ENCODE measurements at places on chromosomes 12 and 14.

DNA sequence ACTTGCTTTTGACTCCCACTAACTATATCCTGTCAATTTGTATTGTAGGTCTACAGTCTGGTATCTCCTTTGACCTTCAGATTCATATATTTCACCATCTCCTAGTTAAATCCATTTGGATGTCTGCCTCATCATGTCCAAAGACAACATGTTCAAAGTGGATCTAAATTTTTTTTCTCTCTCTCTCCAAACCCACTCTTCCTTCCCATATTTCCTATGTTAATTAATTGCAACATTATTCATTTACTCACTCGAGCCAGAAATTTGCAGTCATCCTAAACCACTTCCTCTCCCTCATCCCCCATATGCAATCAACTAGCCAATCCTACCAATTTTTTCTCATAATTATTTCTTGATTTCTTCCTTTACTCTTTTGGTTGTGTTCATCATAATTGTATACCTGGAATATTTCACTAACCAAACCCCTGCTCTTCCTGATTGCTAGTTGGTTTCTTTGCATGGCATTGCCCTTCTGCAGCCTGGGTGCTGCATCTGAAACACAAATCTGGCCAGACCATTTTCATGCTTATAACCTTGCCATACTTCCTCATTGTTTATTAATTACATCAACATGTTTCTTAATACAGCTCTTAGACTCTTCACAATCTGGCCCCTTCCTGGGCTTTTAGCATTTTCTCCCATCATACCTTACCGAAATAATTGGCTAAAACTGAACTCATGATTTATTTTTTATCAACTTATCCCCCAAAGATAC, 442.2 kb downstream of the ADAMTS20 start:
- no peak for DNase-seq

DNA sequence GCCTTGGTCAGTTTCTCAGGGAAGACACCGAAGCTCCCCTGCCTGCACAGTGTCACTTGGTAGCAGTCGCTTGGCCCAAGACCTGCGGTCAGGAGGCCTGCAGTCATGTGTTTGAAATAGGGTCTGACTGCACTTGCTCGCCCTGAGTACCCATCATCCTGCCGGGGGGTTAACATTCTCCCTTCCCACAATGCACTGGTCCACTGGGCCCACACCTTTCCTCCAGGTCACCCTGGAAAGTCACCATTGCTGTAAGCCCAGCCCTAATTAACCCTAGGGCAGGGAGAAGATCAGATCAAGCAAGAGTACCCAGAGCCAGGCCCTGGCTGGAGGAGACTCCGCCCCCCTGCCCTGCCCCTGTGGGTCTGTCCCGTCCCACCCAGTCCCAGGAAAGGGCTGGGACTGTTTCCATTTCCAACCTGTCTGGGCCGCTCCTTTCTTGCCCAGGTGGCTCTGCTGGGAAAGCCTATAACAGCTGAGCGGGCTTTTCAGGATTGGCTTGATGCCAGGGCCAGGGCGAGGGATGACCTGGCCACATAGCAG, 87.1 kb downstream of the ZFP36L1 start:
- DNase-seq: no peak

DNA sequence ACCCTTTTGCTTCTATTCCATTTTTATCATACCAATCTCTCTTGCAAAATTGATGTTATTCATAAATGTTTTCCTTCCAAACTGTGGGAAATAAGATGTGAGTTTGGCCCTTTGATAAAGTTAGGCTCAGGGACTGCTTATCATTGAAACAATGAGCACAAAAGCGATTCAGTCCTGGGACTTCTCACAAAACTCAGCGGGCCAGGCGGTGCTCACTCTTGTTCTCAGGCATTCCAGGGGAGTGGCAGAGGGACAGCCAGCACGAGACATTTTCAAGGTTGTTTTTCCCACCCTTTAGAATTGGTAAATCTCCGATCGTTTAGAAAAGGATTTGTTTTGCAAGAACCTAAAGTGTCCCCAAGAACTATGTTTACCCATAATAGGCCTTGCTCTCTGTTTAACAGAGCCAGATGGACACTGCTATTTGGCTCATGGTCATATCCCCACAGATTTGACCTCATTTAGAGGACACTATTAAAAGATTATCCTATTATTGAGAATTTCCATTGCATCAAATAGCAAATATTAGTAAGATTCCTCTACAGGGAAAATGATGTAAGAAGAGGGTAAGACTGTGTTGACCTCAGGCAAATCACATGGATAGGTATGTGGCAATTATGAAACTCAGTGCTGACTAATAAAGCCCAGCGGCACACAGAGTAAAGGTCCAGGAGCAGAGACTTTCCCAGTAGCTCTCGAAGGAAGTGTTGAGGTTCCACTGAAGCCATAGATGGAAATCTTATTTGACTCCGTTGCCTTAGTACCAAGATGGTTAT, 102.7 kb upstream of the USP44 start:
- no peak for DNase-seq

DNA sequence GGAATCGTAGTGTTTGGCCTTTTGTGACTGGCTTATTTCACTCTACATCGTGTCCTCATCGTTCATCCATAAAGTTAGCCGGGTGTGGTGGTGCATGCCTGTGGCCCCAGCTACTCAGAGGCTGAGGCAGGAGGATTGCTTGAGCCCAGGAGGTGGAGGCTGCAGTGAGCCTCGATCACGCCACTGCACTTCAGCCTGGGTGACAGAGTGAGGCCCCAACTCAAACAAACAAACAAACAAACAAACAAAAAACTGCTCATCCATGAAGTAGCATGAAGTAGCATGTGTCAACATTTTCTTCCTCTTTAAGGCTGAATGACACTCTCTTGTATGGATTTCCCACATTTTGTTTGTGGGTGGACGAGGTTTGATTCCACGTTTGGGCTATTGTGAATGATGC, 44.0 kb upstream of the MEG3 start:
- no peak for DNase-seq

- no peak for DNase-seq
These were observed 136.2 kb upstream of the RTL1 start for GRCh38 chr14:101039755-101040138.

DNA sequence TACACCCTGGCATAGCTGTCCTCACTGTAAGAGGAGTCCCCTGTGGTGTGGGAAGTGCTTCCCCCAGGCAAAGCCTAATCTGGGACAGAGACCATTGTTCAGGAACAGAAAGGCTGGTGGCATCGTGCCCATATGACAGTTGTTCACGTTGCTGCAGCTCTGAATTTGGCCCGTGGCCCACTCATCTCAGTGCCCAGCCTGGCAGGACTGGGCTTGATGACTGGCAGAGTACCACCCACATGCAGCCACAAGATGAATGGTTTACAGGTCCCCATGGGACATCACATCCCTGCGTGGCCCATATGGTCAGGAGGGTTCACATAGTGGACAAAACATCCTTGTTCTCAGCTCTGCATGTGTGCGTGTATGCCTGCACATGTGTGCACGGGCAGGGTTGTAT, 17.5 kb downstream of the IQSEC3 start:
- no peak for DNase-seq

GRCh38 chr12:68406134-68406576, 74.0 kb upstream of the MDM1 start:
- no peak for DNase-seq

DNA sequence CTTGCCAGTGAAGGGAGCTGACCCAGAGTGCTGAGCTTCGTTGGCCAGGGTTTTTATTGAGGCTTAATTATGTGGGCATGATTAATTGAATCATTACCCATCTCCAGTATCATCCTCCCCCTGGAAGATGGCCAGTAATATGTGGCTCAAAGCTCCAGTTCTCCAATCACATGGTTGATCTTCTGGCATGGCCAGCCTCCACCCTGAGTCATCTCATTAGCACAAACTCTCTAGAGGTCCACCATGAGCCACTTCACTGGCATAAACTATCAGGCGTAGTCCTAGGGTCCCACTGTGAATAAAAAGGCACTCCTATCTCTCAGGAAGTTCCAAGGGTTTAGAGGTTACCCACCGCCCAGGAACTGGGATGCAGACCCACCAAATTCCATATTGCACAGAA, 135.0 kb downstream of the ANO6 start:
- DNase-seq: no peak

GRCh38 chr14:24249230-24250021, 7.0 kb upstream of the TINF2 start:
- DNase-seq: no peak

GRCh38 chr14:104403421-104404220, 175.9 kb upstream of the C14orf180 start:
- no peak for DNase-seq

DNA sequence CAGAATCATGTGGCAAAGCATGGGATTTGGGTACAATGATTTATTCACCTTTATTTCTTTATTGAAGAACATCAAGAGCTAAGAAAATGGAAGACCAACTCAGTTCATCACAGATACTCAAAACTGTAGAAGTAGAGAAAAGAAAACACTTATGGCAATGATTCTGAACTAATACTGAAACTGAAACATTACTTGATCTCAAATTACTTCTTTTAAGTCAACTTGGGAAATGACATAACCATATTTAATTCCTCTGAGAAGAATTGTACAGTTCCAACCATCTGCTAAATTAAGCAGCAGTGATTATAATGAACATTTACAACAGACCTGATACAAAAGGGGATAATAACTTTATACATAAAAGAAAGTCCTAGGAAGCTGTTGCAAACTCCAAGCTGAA, 466.5 kb downstream of the TMTC2 start:
- DNase-seq: no peak

- DNase-seq: no peak
These were observed 156.2 kb downstream of the ETV6 start for GRCh38 chr12:11805680-11806079.

GRCh38 chr14:91228112-91229004, 16.1 kb downstream of the GPR68 start:
- peak; percentile 68 for DNase-seq

DNA sequence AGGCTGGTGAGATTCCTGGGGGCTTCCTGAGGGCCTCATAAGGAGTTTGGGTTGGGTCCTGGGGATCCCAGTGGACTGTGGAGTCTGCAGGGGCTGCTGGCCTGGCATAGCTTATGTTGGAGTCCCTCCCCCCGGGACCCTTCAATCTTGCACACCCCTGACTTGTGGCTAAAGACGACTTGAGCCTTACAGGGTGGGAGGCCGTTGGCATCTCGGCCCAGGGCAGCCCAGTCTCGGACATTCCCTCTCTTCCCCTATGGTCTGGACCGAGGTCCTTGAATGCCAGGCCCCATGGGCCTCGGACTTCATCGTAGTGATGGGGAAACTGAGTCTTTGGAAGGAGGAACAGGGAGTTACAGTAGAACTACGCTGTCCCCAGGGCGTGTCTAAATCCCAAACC, 12.5 kb downstream of the RTL1 start:
- no peak for DNase-seq

- DNase-seq: peak; percentile 19
These were observed 154.4 kb downstream of the KCNK10 start for GRCh38 chr14:88168498-88169165.

DNA sequence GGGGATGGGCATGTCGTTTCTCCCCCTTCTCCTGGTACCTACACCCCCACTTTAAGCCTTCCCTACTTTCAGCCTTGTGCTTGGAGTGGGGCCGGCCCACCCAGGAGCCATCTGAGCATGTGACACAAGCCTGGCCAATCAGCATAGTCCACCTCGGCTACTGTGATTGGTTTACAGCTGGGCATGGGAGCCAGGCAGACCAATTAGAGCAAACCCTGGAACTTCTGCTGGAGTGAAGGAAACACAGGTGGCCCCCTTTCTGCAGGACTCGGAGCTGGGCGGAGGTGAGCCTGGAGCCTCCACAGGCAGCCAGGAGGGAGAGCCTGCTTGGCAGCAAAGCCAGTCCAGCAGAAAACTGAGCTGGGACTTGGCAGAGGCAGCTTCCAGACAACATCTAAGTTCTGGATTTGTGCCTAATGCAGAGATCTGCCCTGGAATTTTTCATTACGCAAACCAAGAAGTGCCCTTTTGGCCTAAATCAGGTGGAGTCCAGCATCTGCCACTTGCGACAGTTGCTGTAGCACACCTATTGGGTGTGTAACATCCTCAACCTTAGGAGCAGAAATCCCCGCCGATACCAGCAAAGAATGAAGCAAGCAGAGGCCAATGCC, 59.5 kb downstream of the SCARB1 start:
- no peak for DNase-seq

DNA sequence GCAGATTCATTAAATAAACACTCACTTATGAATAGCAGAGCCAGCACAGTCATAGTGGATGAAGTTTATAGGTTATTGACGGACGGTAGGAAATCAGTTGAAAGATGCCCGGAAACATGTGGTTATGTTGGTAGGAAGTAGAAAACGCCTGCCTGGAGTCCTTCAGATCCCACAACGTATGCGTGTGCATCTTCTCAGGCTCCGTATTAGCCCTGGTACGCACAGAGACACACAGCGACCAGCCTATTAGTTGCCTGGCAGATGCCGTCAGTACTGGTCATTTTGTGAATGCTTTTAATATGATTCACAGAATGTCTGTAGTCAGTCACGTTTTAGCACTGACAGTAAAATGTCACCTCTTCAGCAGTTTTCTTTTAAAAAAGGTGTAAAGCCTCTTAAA, 196.4 kb downstream of the RGS6 start:
- no peak for DNase-seq

- DNase-seq: no peak
These were observed 38.7 kb downstream of the DEGS2 start for GRCh38 chr14:100120522-100121269.

DNA sequence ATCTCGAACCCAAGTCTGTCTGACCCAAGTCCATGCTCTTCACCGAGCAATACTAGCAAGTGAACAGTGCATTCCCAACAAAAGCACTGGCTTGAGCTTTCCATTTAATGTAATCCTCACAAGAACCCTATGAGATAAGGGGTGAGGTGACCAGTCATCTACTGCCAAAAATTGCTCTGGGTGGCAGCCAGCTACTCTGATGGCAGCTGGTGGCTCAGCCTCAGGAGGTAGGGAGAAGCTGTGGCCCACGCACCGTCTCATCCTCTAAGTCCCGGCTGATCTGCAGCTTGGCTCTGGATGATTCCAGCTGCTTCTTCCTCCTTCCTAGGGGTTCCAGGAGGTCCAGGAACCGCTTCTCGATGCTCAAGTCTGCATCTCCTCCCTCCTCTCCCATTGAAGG, 75.2 kb downstream of the PLEKHG3 start:
- DNase-seq: no peak

DNA sequence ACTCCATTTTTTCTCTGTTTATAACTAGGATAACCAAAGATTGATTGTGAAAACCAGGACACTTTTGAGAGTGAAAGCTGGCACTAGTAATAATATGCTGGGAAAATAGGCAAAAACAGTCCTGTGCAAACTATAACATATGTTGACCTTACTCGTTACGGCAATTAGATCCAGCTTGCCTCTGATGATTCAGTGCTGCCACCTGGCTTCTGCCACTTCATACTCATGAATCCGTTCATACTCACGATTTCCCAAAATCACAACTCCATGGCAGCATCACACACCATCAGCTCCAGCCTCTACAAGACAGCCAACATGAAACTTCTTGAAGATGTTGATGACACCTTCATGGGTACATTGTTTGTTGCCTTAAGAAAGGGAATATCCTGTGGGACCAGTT, 49.1 kb upstream of the CAND1 start:
- DNase-seq: no peak

DNA sequence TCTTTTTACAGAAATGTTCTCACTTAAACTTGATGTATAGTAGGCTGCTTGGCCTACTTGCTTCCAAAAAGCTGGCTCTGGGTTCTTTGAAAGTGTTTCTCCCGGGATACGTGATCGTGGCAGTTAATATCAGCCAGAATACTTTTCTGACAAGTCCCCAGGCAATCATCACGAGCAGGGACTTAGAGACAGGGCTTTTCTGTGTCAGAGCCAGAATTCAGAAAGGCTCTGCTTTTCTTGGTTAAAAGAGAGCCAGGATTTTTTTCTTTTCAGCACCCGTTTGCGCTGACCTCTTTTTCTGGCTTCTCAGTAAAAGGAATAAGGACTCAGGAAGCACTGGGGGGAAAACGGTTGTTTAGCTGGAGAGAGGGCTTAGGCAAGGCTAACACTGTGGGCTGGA, 57.8 kb upstream of the ARHGAP5 start:
- DNase-seq: no peak

All from stimulated activated CD4-positive, alpha-beta T cell treated with anti-CD3 and anti-CD28 coated beads, Interleukin-1b, Interleukin-23, amount 100 ng/mL, for 4 hours (primary cell).